ENCODE measurements at places on chromosomes 2 and 18.

- DNase-seq, result no peak
Observed at GRCh38 chr18:56716692-56717146, 65.6 kb downstream of the WDR7 start.

DNA sequence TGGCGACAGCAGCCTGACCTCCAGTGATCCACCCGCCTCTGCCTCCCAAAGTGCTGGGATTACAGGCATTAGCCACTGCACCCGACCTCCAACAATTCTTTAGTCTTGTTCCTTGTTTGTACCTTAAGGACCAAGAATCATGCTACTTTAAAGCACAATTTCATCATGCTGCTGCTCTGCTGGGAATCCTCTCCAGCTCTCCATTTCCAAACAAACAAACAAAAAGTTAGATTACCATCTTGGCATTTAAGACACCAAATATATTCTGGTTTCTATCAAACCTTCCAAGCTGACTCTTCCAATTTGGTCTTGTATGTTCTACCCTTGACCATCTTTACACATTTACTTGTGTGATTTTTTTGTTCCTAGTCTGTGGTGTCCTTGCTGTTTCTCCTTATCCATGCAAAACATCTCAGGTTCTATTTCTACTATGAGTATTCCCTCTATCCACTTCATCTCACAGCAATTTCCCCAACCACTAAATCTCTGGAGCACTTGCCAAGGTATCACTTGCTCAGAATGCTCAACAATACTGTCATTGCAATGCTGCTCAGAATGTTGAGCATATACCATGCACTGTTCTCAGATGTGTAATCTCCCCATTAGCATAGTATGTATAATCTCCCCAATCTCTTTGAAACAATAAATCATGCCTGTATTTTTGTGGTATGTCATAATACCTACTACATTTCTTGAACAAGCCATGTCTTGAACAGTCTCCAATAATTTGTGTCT lies 73.2 kb upstream of the GALNT5 start:
- DNase-seq, result no peak

DNA sequence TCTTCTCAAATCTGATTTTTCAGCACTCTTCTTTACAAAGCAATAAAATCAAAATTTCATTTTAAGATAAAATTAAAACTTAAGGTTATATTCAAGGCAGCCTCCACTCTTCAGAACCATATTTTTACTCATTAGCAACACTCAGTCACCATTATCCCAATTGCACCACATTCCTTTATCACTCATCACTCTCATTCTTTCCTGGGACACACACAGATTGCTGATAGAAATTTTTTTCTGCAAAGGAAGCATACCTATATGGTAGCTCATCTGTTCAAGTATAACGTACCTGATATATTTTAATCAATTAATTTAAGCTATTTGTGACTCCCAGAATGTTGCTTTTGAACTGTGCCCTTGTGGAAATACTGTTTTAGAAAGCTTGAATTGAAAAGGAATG lies 1559.3 kb upstream of the ZEB2 start:
- DNase-seq, result no peak

GRCh38 chr18:49922228-49922627 lies 108.9 kb upstream of the ACAA2 start:
- no peak for DNase-seq

DNA sequence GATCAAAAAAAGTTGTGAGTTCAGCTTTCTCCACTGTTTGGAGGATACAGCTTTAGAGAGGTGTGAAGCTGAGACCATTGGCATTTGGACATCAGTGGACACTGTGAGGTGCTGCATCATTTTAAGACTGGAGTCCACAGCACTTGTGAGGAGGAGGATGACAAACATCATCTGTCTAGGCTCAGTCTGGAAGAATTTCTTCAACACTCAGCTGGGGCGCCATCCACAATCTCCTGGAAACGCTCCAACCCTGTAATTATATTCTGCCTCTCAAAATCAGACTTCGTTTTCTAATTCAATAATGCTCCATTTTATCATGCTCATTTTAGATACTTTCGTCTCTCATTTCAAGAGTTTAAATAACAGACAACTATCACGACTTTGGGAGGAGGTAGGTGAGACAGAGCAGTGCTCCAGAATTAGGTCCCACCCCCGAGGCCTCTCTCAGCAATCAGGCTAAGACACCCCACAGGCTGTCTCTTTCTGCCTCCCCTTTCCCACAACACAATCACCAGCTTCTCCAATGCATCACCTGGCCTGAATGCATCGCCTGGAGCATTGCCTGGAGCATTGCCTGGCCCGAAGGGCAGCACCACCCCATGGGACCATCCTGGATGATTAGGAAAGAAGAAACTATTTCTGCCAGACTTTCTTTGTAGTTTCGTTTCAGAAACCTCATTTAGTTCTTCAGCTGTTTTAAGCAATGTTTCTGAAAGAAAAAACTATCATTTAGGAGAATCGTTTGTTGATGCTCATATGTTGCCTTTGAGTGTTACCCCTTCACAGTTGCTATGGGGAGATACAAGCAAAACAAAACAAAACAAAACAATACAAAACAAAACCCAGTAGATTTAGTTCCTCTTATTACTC lies 37.0 kb upstream of the DPP10 start:
- DNase-seq, result no peak

DNA sequence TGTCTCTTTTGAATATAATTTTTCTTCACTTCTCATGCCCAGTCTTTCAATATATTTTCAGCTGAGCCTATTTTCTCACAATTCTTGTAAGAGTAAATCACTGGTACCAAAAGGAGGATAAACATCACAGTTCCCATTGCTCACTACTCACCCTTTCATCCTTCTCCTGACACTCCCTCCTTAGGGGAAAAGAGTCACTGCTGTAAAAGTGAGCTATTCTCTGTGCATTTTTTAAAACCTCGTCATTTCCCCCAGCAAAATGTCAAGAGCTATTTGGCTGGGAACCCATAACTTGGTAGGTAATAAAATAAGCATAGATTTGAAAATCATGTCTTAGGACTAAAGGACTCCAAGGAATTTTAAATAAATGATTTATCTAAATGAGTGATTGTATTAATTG lies 340.1 kb upstream of the GYPC start:
- DNase-seq, result no peak

GRCh38 chr18:34028324-34028723 lies 196.4 kb downstream of the NOL4 start:
- no peak for DNase-seq

GRCh38 chr2:3504741-3505140 lies 14.6 kb downstream of the ADI1 start:
- no peak for DNase-seq

DNA sequence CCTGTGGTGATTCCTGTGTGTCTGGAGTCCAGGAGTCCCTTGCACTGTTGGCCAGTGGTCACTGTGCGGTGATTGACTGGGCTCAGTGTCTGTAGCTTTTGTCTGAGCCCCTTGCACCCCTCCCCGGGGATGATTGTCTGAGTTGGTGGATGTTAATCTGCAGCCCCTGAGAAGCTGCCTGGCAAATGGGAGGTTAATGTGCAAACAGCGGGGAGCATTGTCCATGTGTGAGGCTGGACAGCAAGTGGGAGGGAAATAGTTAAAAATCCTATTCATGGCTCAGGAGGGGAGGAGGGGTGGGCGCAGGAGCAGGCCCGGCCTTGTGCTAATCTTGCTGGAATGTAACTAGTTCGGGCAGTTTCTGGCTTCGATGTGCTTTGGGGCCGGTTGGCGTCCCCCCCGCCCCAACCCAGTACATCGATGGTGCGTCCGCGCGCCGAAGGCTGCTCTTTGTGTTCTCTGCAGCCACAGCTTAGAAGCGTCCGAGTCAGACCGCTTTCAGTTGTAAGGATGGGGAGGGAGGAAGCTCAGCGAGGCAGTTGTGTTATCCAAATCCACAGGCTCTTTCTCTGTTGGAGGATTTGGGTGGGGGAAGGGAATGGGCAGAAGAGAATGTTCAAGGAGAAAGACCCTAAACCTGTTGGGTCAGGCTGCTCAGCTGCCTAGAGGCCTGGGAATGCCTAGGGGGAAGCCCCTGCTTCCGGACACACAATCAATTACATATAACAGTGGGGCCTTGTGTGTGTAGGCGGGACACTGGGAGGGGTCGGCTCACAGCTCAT lies 71.8 kb downstream of the TGOLN2 start:
- no peak for DNase-seq

GRCh38 chr2:238841542-238842164 lies 6.2 kb upstream of the TWIST2 start:
- no peak for DNase-seq

DNA sequence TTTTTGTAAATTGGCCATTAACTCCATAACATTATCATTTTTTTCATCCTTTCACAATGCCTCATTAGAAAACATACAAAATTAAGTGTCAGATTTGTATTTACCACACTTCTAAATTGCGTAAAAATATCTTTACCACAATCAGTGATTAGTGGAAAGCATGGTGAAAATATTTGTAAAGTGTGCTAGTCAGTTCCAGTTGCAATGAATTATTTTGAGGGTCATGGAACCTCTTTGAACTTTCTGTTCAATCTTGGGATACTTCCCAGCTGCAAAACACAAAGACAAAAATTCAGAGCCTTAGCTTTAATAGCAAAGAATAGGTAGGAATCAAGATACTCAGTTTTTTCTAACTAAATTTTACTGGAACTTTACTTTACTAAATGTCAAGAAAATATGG lies 4.0 kb upstream of the COL3A1 start:
- DNase-seq, result no peak

DNA sequence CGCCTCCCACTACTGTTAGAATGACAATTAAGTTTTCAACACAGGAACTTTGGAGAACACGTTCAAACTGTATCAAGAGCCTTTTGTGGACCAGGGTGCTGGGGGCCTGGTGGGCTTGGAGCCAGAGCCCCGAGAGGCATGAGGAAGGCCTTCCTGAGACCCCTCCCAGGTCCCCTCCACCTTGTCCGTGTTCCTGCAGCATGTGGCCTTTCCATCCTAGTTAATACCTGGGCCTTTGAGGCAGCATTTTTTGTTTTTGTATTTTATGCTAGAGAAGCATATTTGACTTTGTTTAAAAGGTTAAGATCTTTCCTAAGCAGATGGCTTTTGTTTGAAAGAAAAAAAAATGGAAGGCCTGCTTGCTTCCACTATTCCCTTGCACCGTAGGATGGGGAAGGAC lies 68.0 kb downstream of the INPP4A start:
- no peak for DNase-seq

Measured in activated CD8-positive, alpha-beta memory T cell treated with anti-CD3 and anti-CD28 coated beads, Interleukin-2, amount 50 U/mL, for 4 hours (primary cell).